ENCODE measurements at places on chromosomes 7 and 10. TPM values are rescaled to one million over a fixed set of nuclear protein-coding genes. Genes with fewer than 3 reads are reported as not detected.
A peak's percentile ranks its signal among the peaks of the same experiment; 100 is the strongest.

NKX1-2 gene
- total RNA-seq: not detected

- H3K4me1 ChIP-seq: no peaks in the 10 kb centered on the region
- no peak overlapping the region for H3K27ac ChIP-seq
- H3K36me3 ChIP-seq: no peaks in the 10 kb centered on the region
These were observed 51.3 kb upstream of the CAV2 start for GRCh38 chr7:116447966-116448839.

- peak overlapping the region; percentile 61 for H3K4me3 ChIP-seq
- no peaks in the 10 kb centered on the region for H3K36me3 ChIP-seq
- peak; percentile 41 for DNase-seq
- peaks cover 21% of the 10 kb centered on the region for H3K4me1 ChIP-seq
- H3K27me3 ChIP-seq: no peaks in the 10 kb centered on the region
These were observed 69.5 kb upstream of the ZNF438 start for GRCh38 chr10:31101123-31101522.

SLC39A12 gene
- not detected for total RNA-seq

DNA sequence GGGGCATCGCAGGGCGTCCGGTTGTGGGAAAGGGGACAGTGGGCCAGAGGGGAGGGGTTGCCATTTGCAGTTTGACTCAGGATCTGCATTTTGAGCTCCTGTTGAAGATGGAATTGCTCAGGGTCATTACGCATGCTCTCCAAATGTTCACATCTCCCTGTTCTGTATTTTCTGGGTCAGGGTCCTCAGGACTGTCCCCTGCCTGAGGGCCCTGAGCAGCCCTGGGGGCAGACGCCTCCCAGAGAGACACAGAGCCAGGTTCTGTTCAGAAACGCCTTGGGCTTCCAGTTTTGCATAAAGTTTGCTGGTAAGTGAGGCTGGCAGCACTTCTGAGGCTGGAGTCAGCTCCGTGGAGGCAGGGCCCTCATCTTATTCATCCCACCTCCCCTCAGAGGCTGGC, 34.1 kb upstream of the NUB1 start:
- H3K4me3 ChIP-seq: no peak overlapping the region
- DNase-seq: no peak
- no peaks in the 10 kb centered on the region for H3K36me3 ChIP-seq
- no peak overlapping the region for H3K27ac ChIP-seq

DNA sequence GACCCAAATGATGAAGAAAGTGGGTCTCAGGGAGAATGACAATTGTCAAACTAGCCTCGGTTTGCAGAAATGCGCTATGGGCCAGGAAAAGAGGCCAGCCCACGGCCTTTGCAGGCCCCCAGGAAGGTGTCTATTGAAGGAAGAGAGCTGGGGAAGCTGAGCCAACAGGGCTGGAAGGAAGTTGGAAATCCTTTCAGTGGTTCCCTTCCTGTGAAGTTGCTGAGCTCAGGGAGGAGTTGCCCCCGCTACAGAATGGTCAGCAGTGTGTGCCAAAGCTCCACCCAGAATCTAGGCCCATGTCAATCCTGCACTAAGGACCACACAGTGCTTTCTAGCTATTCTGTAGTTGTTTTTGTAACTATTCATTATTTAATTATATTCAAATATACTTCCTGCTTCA, 91.6 kb upstream of the ANLN start:
- no peak overlapping the region for H3K4me3 ChIP-seq
- H3K27ac ChIP-seq: no peak overlapping the region
- H3K27me3 ChIP-seq: no peaks in the 10 kb centered on the region
- DNase-seq: no peak

DNA sequence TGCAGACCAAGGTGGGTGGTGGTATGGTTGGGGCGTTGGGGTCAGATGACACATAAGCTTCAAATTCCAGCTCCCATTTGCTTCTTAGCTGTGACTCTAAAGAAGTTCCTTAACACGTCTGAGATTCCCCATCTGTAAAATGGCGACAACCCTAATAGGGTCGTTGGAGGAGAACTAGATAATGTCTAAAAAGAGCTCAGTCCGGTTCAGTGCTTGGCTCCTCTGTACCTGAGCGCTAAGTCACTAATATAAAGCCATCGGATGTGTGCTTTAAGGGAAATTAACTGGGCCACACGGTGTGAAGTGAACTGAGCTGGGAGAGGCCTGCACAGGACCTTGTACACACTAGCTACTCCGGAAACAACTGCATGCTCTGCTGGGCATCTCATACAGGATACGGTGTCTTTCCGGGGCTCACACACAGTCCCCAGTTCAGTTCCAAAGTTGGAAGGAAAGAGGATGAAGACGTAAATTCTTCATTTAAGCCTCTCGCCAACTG, 476 bp upstream of the ZFYVE27 start:
- DNase-seq: no peak
- H3K4me1 ChIP-seq: peaks cover 29% of the 10 kb centered on the region
- H3K4me3 ChIP-seq: peak overlapping the region; percentile 96
- peaks cover 16% of the 10 kb centered on the region for H3K36me3 ChIP-seq
- no peaks in the 10 kb centered on the region for H3K27me3 ChIP-seq

SAP25 gene
- total RNA-seq: 57.6 TPM

GRCh38 chr7:121069346-121070100, 81.0 kb downstream of the CPED1 start:
- no peak overlapping the region for H3K4me3 ChIP-seq
- H3K36me3 ChIP-seq: no peaks in the 10 kb centered on the region
- peaks cover 12% of the 10 kb centered on the region for H3K27me3 ChIP-seq
- no peak overlapping the region for H3K27ac ChIP-seq
- DNase-seq: no peak

- no peaks in the 10 kb centered on the region for H3K36me3 ChIP-seq
- H3K27ac ChIP-seq: no peak overlapping the region
- no peaks in the 10 kb centered on the region for H3K4me1 ChIP-seq
- H3K27me3 ChIP-seq: no peaks in the 10 kb centered on the region
These were observed 527.1 kb upstream of the FOXK1 start for GRCh38 chr7:4154882-4155535.

DNA sequence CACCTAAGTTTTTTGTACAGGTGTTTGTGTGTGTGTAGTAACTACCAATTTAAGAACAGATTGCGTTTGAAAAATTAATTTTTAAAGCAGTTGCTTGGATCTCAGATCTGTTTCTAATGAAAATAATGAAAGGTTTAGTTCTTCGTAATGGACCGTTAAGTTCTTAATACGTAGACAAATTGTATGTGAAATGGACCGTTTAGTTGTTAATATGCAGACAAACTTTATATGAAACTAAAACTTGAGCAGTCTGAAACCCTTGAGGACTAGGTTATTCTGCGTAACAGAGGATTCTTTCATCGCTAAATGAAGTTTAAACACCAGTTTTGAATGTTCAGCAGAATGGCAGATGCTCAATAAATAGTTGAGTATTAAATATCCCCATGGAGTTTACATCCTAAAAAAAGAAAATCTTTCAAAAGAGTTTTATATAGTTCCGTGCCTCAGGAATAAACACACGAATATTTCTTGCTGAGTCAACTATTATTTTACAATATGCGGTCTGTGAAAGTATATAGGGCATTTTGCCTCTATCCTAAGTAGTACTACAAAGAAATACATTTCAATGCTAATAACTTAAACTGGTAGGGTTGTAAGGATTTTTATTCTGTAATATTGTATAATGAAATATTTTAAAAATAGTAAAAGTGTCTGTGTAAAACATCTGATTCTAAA, 1.2 kb downstream of the DBF4 start:
- H3K27me3 ChIP-seq: no peaks in the 10 kb centered on the region
- peaks cover 41% of the 10 kb centered on the region for H3K4me1 ChIP-seq
- no peak for DNase-seq
- H3K4me3 ChIP-seq: peak overlapping the region; percentile 86

DNA sequence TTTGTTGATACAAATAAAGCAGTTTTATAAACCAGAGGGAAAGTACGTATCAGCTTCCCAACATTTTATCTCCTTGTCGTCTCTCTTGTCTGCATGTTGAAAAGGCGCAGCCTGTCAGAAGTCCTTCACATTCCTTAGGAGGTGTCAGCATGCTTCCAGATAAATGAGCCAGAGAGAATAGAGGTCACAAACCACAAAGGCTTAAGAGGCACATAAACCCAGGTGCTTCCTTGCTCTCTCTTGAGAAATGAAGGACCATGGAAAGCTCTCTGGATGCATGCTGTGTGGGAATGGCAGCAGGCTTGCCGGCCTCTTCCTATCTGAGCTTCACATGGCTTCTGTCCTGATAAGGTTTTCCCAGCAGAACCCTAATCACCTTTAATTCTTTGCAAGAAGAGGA, 448.5 kb downstream of the XPNPEP1 start:
- H3K27me3 ChIP-seq: no peaks in the 10 kb centered on the region
- H3K4me1 ChIP-seq: no peaks in the 10 kb centered on the region
- H3K36me3 ChIP-seq: no peaks in the 10 kb centered on the region
- no peak overlapping the region for H3K27ac ChIP-seq
- H3K4me3 ChIP-seq: no peak overlapping the region

- no peaks in the 10 kb centered on the region for H3K4me1 ChIP-seq
- no peaks in the 10 kb centered on the region for H3K36me3 ChIP-seq
- peaks cover 19% of the 10 kb centered on the region for H3K27me3 ChIP-seq
- DNase-seq: no peak
- no peak overlapping the region for H3K27ac ChIP-seq
These were observed 27.8 kb downstream of the MRC1 start for GRCh38 chr10:17836942-17837341.

- no peaks in the 10 kb centered on the region for H3K27me3 ChIP-seq
- peak overlapping the region; percentile 91 for H3K27ac ChIP-seq
- peak overlapping the region; percentile 77 for H3K4me3 ChIP-seq
- peaks cover 44% of the 10 kb centered on the region for H3K36me3 ChIP-seq
- no peak for DNase-seq
These were observed 40.3 kb upstream of the SH2D4B start for GRCh38 chr10:80497187-80498077.

DNA sequence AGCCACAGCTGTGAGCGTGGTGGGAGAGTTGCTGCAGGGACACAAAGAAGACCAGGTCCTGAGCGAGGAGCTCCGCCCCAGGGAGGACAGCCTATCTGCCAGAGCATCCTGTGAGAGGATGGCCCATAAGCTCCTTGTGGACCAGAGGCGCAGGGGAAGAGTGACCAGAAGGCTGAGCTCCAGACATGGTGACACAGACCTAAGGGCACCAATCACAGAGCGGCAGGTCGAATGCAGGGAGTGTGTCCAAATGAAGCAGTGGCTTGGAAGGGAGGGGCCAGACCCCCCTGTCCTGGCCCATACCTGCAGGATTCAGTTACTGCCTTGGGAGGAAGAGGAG, 135.8 kb upstream of the TMEM72 start:
- H3K27me3 ChIP-seq: peaks cover 3% of the 10 kb centered on the region
- no peaks in the 10 kb centered on the region for H3K36me3 ChIP-seq
- no peaks in the 10 kb centered on the region for H3K4me1 ChIP-seq

HMX3 gene
- total RNA-seq: not detected

- peaks cover 6% of the 10 kb centered on the region for H3K4me1 ChIP-seq
- DNase-seq: no peak
- H3K27ac ChIP-seq: no peak overlapping the region
- peaks cover 2% of the 10 kb centered on the region for H3K36me3 ChIP-seq
These were observed 43.5 kb downstream of the KMT2C start for GRCh38 chr7:152392254-152392653.

- peaks cover 58% of the 10 kb centered on the region for H3K27me3 ChIP-seq
- peak within 1 kb of the TSS; percentile 54 for H3K27ac ChIP-seq
- no peaks in the 10 kb centered on the region for H3K36me3 ChIP-seq
- H3K4me3 ChIP-seq: peak within 1 kb of the TSS; percentile 87
These were observed at the start of gene CYTH3 for GRCh38 chr7:6272481-6273323. CYTH3 (minus strand) TSS chr7:6272624; CDS start chr7:6272507, 117 bp downstream.

- H3K4me1 ChIP-seq: no peaks in the 10 kb centered on the region
- H3K36me3 ChIP-seq: peaks cover 1% of the 10 kb centered on the region
- H3K4me3 ChIP-seq: no peak overlapping the region
- no peak for DNase-seq
- H3K27ac ChIP-seq: no peak overlapping the region
These were observed 60.0 kb upstream of the KLF14 start for GRCh38 chr7:130793855-130794618.

NUPR2 gene
- total RNA-seq: not detected

SAMD9 gene
- total RNA-seq: 65.4 TPM

GRCh38 chr7:139861803-139862202, 32.7 kb downstream of the TBXAS1 start:
- H3K4me1 ChIP-seq: peaks cover 2% of the 10 kb centered on the region
- no peak overlapping the region for H3K27ac ChIP-seq
- DNase-seq: no peak

GRCh38 chr10:36608251-36608650, 517.1 kb upstream of the ANKRD30A start:
- H3K36me3 ChIP-seq: no peaks in the 10 kb centered on the region
- H3K27ac ChIP-seq: no peak overlapping the region
- H3K27me3 ChIP-seq: no peaks in the 10 kb centered on the region
- H3K4me3 ChIP-seq: no peak overlapping the region

ZNF467 gene
- total RNA-seq: 0.83 TPM

NT5C2 gene
- 69.4 TPM for total RNA-seq

SPDYE2B gene
- total RNA-seq: not detected

SPDYE2 gene
- total RNA-seq: not detected

DNA sequence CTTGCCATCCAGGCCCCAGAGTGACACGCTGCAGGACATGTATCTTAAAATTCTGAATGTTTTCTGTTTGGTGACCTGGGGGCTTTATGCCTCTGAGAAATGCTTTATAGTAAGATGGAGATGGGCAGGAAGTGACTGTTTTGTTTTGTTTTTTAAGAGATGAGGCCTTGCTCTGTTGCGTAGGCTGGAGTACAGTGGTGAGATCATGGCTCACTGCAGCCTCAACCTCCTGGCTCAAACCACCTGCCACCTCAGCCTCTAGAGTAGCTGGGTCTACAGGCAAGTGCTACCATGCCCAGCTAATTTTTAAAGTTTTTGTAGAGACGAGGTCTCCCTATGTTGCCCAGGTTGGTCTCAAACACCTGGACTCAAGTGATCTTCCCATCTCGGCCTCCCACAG, 20.6 kb downstream of the ZNF777 start:
- peak overlapping the region; percentile 15 for H3K27ac ChIP-seq
- H3K4me3 ChIP-seq: no peak overlapping the region
- H3K27me3 ChIP-seq: no peaks in the 10 kb centered on the region
- peaks cover 15% of the 10 kb centered on the region for H3K4me1 ChIP-seq
- peaks cover 21% of the 10 kb centered on the region for H3K36me3 ChIP-seq

TAS2R41 gene
- total RNA-seq: not detected

ZNF777 gene
- total RNA-seq: 14.9 TPM

GRCh38 chr10:103696411-103697145, 158.8 kb downstream of the SH3PXD2A start:
- H3K27me3 ChIP-seq: no peaks in the 10 kb centered on the region
- peak overlapping the region; percentile 79 for H3K27ac ChIP-seq
- no peaks in the 10 kb centered on the region for H3K36me3 ChIP-seq
- peak; percentile 68 for DNase-seq
- H3K4me1 ChIP-seq: peaks cover 24% of the 10 kb centered on the region

NUDT5 gene
- 71.4 TPM for total RNA-seq

DNA sequence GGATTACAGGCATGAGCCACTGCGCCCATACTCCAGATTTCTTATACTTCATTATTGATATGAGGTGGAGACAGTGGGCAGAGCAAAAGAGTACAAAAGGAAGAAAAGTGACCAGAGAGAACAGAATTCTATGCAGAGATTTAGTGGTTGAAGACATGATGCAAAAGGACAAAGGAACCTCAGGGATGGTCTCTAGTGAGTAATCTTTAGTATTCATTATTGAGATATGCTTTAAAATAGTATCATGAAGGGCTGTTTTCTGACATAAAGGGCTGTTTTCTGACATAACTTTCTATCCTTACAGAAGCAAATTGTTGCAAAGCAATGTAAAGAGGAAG, 81.2 kb upstream of the OIT3 start:
- no peaks in the 10 kb centered on the region for H3K4me1 ChIP-seq
- peaks cover 2% of the 10 kb centered on the region for H3K36me3 ChIP-seq
- no peak for DNase-seq
- H3K27me3 ChIP-seq: no peaks in the 10 kb centered on the region
- no peak overlapping the region for H3K27ac ChIP-seq

- DNase-seq: no peak
- no peak overlapping the region for H3K4me3 ChIP-seq
- no peak overlapping the region for H3K27ac ChIP-seq
- H3K27me3 ChIP-seq: no peaks in the 10 kb centered on the region
These were observed 4.3 kb upstream of the NDST2 start for GRCh38 chr10:73815719-73816030.

All from activated naive CD8-positive, alpha-beta T cell treated with anti-CD3 and anti-CD28 coated beads, Interleukin-2, amount 10 ng/mL, durations not matched to agents 7 days and 5 days (primary cell).